ENCODE measurements at places on chromosomes 7 and 10. TPM values are rescaled to one million over a fixed set of nuclear protein-coding genes. Genes with fewer than 3 reads are reported as not detected.

CRYGN gene
- 0.09 TPM for total RNA-seq

- H3K4me3 ChIP-seq: no peak overlapping the region
- no peaks in the 10 kb centered on the region for H3K4me1 ChIP-seq
- no peak overlapping the region for H3K27ac ChIP-seq
- no peak for DNase-seq
- no peaks in the 10 kb centered on the region for H3K36me3 ChIP-seq
These were observed 1050.0 kb upstream of the GHITM start for GRCh38 chr10:83089335-83089734.

- DNase-seq: peak; percentile 86
- peak within 1 kb of the TSS; percentile 38 for H3K4me3 ChIP-seq
- no peaks in the 10 kb centered on the region for H3K4me1 ChIP-seq
These were observed at the start of gene MRLN for GRCh38 chr10:59753267-59753666. Gene MRLN (minus strand): TSS chr10:59753455.

ZNF853 gene
- 7.2 TPM for total RNA-seq

- H3K36me3 ChIP-seq: no peaks in the 10 kb centered on the region
- peak; percentile 74 for DNase-seq
- peak overlapping the region; percentile 100 for H3K27ac ChIP-seq
- peaks cover 9% of the 10 kb centered on the region for H3K4me1 ChIP-seq
- H3K4me3 ChIP-seq: peak overlapping the region; percentile 90
- no peaks in the 10 kb centered on the region for H3K27me3 ChIP-seq
These were observed 744 bp downstream of the CREM start for GRCh38 chr10:35127289-35127891.

DNA sequence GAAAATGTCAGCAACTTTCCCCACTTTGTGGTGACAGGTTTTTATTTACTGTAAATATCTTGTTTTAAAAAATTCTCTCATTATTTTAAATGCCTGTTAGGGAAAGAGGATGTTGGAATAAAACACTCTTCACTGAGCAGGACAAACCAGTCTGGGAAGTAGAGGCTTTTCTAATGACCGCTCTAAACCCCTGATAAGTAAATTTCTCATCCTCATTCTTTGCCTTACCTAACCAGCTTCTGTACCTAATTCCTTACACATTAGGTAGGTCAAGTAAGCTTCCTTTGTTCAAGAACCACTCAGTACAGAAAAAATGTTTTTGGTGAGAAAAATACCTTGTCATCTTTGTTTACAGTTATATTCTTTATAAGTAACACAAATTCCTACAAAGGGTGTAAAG lies 143.6 kb downstream of the GPR85 start:
- H3K27ac ChIP-seq: no peak overlapping the region
- H3K4me1 ChIP-seq: peaks cover 9% of the 10 kb centered on the region
- no peak overlapping the region for H3K4me3 ChIP-seq
- no peaks in the 10 kb centered on the region for H3K36me3 ChIP-seq

GRCh38 chr7:2165239-2165609 lies 67.5 kb downstream of the MAD1L1 start:
- peaks cover 13% of the 10 kb centered on the region for H3K4me1 ChIP-seq
- peaks cover 15% of the 10 kb centered on the region for H3K36me3 ChIP-seq
- H3K4me3 ChIP-seq: no peak overlapping the region
- no peak overlapping the region for H3K27ac ChIP-seq
